ENCODE measurements at places on chromosomes 1 and 21. TPM values are rescaled to one million over a fixed set of nuclear protein-coding genes. Genes with fewer than 3 reads are reported as not detected.

GRCh38 chr1:161068306-161069234, 1.1 kb downstream of the ARHGAP30 start:
- H3K27ac ChIP-seq = no peak overlapping the region
- DNase-seq = no peak
- H3K36me3 ChIP-seq = no peaks in the 10 kb centered on the region
- H3K27me3 ChIP-seq = no peaks in the 10 kb centered on the region
- H3K4me1 ChIP-seq = peaks cover 6% of the 10 kb centered on the region

CELA2B gene
- total RNA-seq = not detected

- no peaks in the 10 kb centered on the region for H3K36me3 ChIP-seq
- no peak overlapping the region for H3K4me3 ChIP-seq
- no peak overlapping the region for H3K27ac ChIP-seq
- H3K27me3 ChIP-seq = no peaks in the 10 kb centered on the region
- H3K4me1 ChIP-seq = no peaks in the 10 kb centered on the region
Measured at GRCh38 chr21:35566874-35567273, 493.5 kb downstream of the SETD4 start.

GRCh38 chr1:57835620-57836019, 411.8 kb upstream of the DAB1 start:
- no peak overlapping the region for H3K4me3 ChIP-seq
- no peak for DNase-seq
- H3K4me1 ChIP-seq = peaks cover 3% of the 10 kb centered on the region
- no peaks in the 10 kb centered on the region for H3K36me3 ChIP-seq
- H3K27ac ChIP-seq = no peak overlapping the region

BSND gene
- 0.43 TPM for total RNA-seq

RNF186 gene
- not detected for total RNA-seq

KCNN3 gene
- 3.0 TPM for total RNA-seq

DNA sequence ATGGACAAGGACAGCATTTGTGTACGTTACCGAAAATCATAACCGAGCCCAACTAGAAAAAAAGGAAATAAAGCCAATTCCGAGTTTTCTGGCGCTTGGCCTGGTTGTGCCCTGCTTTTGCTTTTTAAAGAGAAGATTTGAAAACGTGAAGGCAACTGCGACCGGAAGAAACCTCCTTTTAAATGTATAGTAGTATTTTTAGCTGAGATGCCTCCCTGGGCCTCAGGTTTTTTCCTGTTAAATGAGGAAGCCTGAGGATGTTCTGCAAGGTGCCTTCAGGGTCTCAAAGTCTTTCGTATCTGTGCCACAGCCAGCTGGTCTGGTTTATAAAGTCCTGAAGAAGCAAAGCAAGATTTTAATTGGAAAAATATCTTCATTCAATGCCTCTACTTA, 371 bp upstream of the ODF2L start:
- H3K4me3 ChIP-seq = peak overlapping the region; percentile 79
- no peak overlapping the region for H3K27ac ChIP-seq
- no peaks in the 10 kb centered on the region for H3K36me3 ChIP-seq
- no peak for DNase-seq
- no peaks in the 10 kb centered on the region for H3K27me3 ChIP-seq

DNA sequence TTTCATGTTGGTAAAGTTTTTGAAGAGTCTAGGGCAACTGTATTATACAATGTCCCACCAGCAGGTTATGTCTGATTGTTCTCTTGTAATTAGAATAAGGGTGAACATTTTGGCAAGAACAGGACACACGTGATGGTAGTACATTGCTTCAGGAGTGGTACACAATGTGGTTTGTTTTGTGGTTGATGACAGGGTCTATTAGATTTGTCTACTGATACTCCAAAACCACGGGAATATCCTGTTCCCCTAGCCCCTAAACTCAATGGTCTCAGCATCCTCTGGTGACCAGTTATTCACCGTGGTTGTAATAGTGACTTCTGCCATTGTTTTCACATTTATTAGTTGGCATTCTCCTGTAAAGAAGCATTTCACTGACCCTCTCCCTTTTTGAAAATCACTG, 22.1 kb upstream of the ACTA1 start:
- no peaks in the 10 kb centered on the region for H3K4me1 ChIP-seq
- H3K27me3 ChIP-seq = no peaks in the 10 kb centered on the region
- H3K27ac ChIP-seq = no peak overlapping the region
- H3K4me3 ChIP-seq = no peak overlapping the region
- peaks cover 56% of the 10 kb centered on the region for H3K36me3 ChIP-seq

DNA sequence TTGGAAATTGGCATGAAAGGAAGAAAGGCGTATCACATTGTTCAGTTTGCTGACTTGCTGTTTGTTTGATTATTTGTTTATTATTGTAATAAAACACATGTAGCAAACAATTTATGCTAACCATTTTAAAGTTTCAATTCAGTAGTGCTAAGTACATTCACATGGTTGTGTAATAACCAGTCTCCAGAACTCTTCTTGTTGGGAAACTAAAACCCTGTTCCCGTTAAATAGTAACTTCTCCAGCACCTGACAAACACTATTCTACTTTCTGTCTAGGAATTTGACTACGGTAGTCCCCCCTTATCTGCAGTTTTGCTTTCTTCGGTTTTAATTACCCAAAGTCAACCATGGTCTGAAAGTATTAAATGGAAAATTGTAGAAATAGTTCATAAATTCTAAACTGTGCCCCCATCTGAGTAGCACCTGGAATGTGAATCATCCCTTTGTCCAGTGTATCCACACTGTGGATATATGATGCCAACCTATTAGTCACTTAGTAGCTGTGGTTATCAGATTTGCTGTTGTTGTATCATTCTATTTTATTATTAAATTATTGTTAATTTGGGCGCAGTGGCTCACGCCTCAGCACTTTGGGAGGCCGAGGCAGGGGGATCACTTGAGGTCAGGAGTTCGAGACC, 5.5 kb downstream of the MORC3 start:
- H3K4me1 ChIP-seq = no peaks in the 10 kb centered on the region
- H3K27ac ChIP-seq = no peak overlapping the region
- H3K4me3 ChIP-seq = no peak overlapping the region
- DNase-seq = no peak
- H3K27me3 ChIP-seq = no peaks in the 10 kb centered on the region

NBPF26 gene
- 4.7 TPM for total RNA-seq

DNA sequence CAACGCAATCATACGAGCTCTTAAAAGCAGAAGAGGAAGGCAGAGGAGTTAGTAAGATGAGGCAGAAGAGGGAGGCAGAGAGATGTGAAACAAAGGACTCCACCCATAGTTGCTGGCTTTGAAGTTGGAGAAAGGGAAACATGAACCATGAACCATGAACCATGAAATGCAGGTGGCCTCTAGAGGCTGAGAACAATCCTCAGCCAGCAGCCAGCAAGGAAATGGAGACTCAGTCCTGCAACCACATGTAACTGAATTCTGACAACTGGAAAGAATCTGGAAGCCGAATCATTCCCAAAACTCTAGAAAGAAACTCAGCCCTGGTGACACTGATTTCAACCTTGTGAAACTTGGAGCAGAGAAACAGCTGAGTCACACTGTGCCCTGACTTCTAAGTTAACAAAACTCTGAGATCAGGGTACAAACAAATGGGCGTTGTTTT, 10.1 kb downstream of the DIPK1A start:
- no peaks in the 10 kb centered on the region for H3K36me3 ChIP-seq
- no peak for DNase-seq
- no peak overlapping the region for H3K27ac ChIP-seq

DNA sequence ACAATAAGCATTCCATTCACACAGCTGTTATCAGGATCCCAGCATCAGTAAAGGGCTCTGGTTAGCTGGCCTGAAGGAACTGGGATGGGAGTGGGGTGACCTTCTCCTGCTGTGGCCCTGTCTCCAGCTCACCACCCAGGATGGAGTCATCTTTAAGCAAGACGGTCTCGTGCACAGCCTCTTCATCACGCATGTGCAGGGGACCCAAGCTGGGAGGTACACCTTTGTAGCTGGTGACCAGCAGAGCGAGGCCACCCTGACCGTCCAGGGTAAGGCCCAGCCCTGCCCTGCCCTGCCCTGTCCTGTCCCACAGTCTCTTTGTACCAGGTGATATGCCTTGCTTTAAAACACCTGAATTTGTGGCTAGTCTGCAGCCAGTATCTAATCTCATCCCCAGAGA, 24.3 kb downstream of the IGFN1 start:
- no peak for DNase-seq
- H3K4me1 ChIP-seq = no peaks in the 10 kb centered on the region
- H3K27ac ChIP-seq = no peak overlapping the region
- no peak overlapping the region for H3K4me3 ChIP-seq

DNA sequence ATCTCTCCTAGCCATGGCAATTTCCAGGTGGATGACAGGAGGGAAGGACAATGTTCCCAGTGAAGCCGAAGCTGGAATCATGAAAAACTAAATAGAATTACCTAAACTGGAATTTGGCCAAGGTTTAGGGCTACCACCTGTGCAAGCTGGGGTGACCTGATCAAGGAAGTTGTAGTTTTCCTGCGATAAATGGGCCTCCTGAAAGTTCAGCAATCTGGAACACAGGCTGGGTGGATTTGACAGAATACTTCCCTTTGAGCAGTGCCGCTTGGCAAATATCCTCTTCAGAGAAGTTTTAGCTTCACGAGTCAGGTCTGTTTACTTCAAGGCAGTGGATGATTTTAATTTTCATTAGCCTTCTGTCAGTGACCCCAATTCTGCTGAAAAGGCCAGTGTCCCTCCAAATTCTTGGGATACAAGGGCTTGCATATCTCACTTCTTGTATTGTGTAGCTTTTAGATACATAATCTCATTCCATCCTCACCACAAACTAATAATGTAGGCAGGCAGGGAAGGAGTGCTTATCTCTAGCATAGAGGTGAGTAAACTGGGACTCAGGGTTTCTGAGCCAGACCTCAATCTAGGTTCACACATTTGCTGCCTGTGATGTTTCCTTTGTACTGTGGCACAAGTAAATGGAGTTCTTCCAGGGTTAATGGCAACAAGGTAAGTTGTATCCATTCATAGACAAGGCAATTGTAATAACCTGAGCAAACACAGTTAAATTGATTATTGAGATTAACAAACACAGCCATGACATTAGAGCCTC, 349.4 kb downstream of the NUF2 start:
- H3K4me1 ChIP-seq = no peaks in the 10 kb centered on the region
- no peaks in the 10 kb centered on the region for H3K36me3 ChIP-seq
- no peak overlapping the region for H3K4me3 ChIP-seq
- no peak for DNase-seq
- H3K27ac ChIP-seq = no peak overlapping the region

DNA sequence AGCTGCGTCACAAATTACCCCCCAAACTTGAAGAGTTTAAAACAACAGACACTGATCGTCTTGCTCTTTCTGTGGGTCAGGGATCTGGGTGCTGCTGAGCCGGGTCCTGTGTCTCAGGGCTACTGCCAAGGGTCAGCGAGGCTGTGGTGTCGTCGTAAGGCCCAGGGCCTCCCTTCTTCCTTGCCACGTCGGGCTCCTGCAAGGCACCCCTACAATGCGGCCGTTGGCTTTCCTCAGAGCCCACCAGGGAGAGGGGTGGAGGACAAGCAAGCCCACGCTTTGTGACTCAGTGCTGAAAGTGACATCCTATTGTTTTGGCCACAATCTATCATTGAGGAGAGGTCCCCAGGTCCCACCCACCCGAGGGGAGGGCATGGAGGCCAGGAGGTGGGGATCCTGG, 7.7 kb upstream of the FBLIM1 start:
- H3K27ac ChIP-seq = no peak overlapping the region
- H3K36me3 ChIP-seq = no peaks in the 10 kb centered on the region
- H3K4me1 ChIP-seq = peaks cover 7% of the 10 kb centered on the region

DNA sequence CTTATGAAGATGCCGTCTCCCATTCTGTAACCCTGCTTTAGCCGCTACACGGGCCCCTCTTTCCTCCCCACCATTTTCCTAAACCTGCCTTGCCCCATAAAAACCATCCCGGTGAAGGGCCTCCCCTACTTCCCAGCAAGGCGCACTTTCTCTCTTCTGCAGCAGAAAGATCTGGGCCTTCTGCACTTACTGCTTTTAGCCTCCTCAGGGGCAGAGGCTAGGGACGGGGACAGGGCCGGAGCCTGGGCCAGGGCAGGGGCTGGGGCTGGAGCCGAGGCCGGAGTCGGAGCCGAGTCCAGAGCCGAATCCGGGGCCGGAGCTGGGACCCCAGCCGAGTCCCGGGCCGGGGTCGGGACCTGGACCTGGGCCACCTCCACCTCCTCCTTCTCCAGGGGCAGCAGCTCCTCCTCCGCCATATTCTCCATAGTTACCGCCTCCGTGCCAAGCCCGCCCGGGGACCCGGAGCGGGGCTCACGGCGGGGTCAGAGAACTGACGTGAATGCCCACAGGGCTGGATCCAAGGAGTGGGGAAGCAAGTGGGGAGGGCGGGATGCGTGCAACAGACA, 382 bp downstream of the TRMT1L start:
- H3K27ac ChIP-seq = peak overlapping the region; percentile 92
- no peaks in the 10 kb centered on the region for H3K27me3 ChIP-seq
- peaks cover 2% of the 10 kb centered on the region for H3K36me3 ChIP-seq
- no peaks in the 10 kb centered on the region for H3K4me1 ChIP-seq
- no peak for DNase-seq

RHOU gene
- 3.5 TPM for total RNA-seq

DNA sequence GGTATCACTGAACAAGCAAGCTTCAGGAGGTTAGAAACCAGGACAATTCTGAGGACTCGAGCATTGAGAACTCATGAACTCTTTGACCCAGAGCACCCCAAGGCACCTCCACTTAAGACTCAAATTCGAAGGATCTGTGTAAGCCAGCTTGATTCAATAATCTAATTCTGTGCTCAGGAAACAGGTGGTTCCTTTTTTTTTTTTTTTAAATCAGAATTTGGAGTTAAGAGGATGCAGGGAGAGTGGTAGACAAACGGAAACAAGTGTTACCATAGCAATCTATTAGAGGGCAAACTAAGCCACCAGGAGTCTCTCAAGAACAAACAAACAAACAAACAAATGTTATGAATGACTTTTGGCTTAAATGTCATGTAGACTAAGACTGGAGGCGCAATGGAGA, 53.8 kb upstream of the DPH5 start:
- DNase-seq = no peak
- no peaks in the 10 kb centered on the region for H3K36me3 ChIP-seq
- no peaks in the 10 kb centered on the region for H3K4me1 ChIP-seq
- H3K27ac ChIP-seq = no peak overlapping the region

DCAF8 gene
- total RNA-seq = 110 TPM

- peaks cover 11% of the 10 kb centered on the region for H3K4me1 ChIP-seq
- peak; percentile 65 for DNase-seq
- H3K27ac ChIP-seq = no peak overlapping the region
Measured at GRCh38 chr1:7608628-7609305, 162.3 kb upstream of the VAMP3 start.

DNA sequence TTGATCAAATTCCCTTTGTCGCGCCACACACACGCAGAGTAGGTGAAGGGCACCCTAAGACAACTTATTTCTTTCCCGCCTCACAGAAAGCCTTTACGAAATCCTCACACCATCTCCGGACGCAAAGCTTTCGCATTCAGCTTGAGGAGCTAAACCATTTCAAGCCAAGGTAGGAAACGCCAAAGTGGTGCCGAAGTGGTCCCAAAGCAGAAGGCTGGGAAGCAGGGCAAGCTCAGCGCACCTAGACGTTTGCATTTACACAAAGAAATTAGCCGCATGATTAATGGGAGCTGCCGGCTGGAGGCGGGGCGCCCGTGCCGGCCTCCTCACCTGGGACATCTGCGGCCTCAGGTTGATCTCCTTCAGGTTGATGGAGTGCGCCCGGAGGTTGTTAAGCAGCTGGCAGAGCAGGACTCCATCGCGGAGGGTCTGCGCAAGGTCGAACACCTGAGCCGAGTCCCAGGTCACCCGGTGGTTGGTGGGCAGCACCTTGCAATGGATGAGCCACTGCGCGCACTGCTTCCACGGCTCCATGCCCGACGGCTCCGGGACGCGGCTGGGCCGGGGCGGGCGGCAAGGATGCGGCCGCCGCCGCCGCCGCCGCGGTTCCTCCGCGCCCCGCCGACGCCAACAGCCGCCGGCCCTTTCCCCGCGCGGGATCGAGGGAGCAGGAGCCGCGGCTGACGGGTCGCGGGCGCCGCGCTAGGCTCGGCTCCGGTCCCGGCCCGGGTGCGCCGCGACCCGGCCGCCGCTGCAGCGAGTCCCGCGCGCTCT, 457 bp downstream of the VAV3 start:
- H3K27ac ChIP-seq = no peak overlapping the region
- H3K27me3 ChIP-seq = peaks cover 6% of the 10 kb centered on the region
